ENCODE measurements at places on chromosomes 6 and 20.

- no peak for DNase-seq
These were observed 21.0 kb downstream of the RMND1 start for GRCh38 chr6:151430886-151431285.

GRCh38 chr20:49372095-49372734 lies 94.4 kb upstream of the ZNFX1 start:
- no peak for DNase-seq

- DNase-seq: no peak
These were observed 401.7 kb downstream of the ZFAND3 start for GRCh38 chr6:38221251-38221650.

GRCh38 chr6:111764238-111765175 lies 108.7 kb downstream of the FYN start:
- DNase-seq: no peak

GRCh38 chr6:137696765-137697164 lies 170.3 kb upstream of the TNFAIP3 start:
- no peak for DNase-seq

GRCh38 chr6:83467620-83468036 lies 36.8 kb upstream of the ME1 start:
- no peak for DNase-seq

Measured in NCI-H187 (cell line).